ENCODE measurements at places on chromosomes 13 and 19. TPM values are rescaled to one million over a fixed set of nuclear protein-coding genes. Genes with fewer than 3 reads are reported as not detected.

GRCh38 chr19:48964205-48965039, 687 bp upstream of the FTL start:
- H3K27ac ChIP-seq, result peak overlapping the region; percentile 100
- peak; percentile 82 for DNase-seq
- H3K4me1 ChIP-seq, result peaks cover 27% of the 10 kb centered on the region
- no peaks in the 10 kb centered on the region for H3K36me3 ChIP-seq

GRCh38 chr13:55493297-55493696, 1647.4 kb upstream of the PRR20A start:
- no peaks in the 10 kb centered on the region for H3K27me3 ChIP-seq
- no peak for DNase-seq
- no peaks in the 10 kb centered on the region for H3K4me1 ChIP-seq
- H3K4me3 ChIP-seq, result no peak overlapping the region

- H3K27ac ChIP-seq, result no peak within 1 kb of the TSS
- H3K4me3 ChIP-seq, result no peak within 1 kb of the TSS
- no peak for DNase-seq
- no peaks in the 10 kb centered on the region for H3K4me1 ChIP-seq
- H3K36me3 ChIP-seq, result no peaks in the 10 kb centered on the region
These were observed at the start of gene CEACAM21 for GRCh38 chr19:41575998-41576397. Gene CEACAM21, plus strand, starts transcription at chr19:41576166. Its CDS starts 109 bp downstream, at chr19:41576275.

DNA sequence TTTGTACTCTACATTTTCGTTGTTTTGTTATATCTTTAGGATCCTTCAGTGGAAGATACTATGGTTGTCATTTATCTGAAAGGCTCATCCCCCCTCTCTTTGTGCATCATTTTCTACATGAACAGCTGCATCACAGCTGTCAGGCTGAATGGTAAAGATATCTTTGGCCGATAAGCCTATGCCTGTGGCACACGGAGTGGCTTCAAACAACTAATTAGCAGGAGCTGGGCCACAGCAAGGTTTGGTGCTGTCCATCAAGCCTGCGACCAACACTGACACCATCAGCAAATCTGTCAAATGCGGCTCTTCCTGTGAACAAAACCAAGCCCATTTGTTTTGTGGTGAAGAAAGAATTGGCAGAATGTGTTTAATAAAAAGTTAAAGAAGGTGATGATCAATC, 334.4 kb downstream of the PCDH9 start:
- no peak for DNase-seq
- no peaks in the 10 kb centered on the region for H3K4me1 ChIP-seq
- no peaks in the 10 kb centered on the region for H3K36me3 ChIP-seq

DNA sequence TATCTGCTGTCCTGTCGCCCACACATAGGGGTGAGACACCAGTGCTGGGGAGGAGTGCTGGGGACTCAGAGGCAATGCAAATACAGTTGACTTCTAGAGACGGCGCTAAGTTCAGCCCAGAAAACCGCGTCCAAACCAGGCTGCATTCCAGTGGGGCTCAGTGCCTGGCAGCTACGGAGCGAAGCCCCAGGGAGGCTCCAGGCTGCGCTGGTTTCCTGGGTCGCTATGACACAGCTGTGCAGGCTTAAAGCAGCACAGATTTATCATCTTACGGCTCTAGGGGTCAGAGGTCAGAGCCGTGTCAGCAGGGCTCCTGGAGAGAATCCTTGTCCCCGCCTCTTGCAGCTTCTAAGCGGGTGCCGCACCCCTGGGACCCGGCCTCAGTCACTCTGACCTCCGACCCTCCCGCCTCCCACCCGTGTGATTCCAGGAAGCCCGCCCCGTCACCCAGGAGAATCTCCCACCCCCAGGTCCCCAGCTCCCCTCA, 61.6 kb downstream of the ANKRD10 start:
- H3K27me3 ChIP-seq, result no peaks in the 10 kb centered on the region
- no peaks in the 10 kb centered on the region for H3K36me3 ChIP-seq
- H3K27ac ChIP-seq, result peak overlapping the region; percentile 47
- DNase-seq, result peak; percentile 55
- H3K4me1 ChIP-seq, result no peaks in the 10 kb centered on the region
- H3K4me3 ChIP-seq, result no peak overlapping the region

DNA sequence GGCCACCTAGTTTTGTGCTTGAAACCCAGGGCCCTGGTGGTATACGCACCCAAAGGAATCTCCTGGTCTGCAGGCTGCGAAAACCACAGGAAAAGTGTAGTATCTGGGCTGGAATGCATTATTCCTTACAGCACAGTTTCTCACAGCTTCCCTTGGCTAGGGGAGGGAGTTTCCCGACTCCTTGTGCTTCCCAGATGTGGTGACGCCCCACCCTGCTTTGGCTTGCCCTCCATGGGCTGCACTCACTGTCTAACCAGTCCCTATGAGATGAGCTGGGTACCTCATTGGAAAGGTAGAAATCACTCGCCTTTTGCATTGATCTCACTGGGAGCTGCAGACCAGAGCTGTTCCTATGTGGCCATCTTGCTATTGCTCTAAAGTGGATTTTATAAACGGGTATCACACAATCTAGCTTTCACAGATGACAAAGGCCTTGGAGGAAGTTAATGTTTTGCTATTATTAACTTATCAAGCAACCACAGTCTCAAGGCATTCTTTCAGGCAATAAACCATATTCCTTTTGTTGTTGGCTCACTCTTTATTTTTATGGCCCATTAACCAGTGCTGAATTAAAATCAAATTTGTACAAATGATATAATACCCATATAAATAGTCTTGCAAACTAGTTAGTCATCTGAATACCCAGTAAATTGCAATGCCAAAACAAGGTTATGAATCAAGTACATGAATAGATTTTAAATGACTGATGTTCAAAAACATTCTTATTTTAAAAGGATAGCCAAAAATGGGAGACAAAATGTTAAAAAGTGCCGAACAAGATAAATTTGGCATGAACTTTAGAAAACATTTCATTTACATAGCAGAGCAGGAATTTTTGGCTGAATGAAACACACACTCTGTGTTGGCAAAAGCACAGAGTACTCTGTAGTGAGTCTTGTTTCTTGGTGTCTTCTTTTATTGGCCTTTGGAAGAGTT, 475.4 kb upstream of the ARGLU1 start:
- DNase-seq, result no peak
- no peaks in the 10 kb centered on the region for H3K4me1 ChIP-seq
- H3K36me3 ChIP-seq, result no peaks in the 10 kb centered on the region
- no peak overlapping the region for H3K4me3 ChIP-seq

GRCh38 chr19:9782338-9782737, 13.8 kb upstream of the ZNF846 start:
- H3K4me1 ChIP-seq, result peaks cover 25% of the 10 kb centered on the region
- H3K36me3 ChIP-seq, result no peaks in the 10 kb centered on the region
- peak overlapping the region; percentile 98 for H3K27ac ChIP-seq
- no peaks in the 10 kb centered on the region for H3K27me3 ChIP-seq
- H3K4me3 ChIP-seq, result no peak overlapping the region
- DNase-seq, result no peak

Gene ZNF69
- 24.6 TPM for total RNA-seq

Gene ZNF578
- total RNA-seq, result 0.97 TPM

Gene GDF15
- 123 TPM for total RNA-seq

Gene FGF22
- 0.20 TPM for total RNA-seq

Gene PCDH17
- 10.3 TPM for total RNA-seq
